ENCODE measurements at places on chromosomes 1 and 21.

DNA sequence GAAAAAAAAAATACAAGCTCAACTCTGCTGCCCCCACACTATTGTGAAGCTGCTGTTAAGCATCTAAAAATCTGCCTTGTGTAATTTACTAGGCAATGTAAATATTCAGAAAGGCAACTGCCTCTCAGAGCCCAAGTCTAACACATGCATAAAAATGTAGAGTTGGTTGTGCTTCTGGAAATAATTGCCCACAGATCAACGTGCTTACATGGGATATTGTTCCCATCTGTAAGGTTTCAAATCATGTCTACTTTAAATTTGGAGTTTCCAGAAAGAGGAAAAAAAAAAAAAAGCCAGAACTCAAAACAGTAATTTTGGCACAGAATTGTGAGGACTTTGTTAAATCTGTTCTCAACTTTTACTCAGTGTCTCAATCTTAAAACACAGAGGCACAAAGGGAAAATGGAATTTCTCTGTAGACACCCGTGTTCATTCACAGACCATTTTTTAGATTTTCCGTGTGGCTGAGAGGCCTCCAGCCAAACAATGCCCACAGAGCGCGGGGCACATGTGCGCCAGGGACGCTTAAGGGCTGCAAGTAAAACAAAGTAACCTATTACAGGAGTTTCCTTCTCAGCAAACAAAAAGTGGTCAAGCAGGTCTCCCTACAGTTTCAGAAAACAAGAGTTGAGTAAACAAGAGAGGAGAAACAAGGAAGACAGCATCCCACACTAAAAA is 115.5 kb downstream of the RERE start:
- DNase-seq, result peak; percentile 46

DNA sequence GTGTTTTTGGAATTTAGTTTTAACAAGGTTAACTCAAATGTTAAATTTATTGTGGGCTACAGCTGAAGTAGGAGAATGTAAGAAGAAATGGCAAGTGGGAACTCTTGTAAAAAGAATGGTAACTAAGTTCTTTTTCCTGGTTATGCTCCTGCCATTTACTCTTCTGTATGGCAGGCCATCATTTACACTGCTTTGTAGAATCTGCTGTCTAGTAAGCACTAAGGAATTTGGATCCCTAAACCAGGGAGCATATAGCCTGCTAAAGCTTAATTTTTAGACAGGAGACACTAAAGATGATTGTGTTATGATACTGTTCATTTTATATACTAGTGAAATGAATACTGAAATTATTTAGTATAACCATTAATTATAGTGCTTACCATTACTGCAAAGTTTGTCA is 85.3 kb downstream of the CAMTA1 start:
- DNase-seq, result no peak

GRCh38 chr1:29527314-29528004 is 291.1 kb downstream of the PTPRU start:
- DNase-seq, result no peak

- DNase-seq, result no peak
These were observed 171.5 kb downstream of the ZNF281 start for GRCh38 chr1:200238311-200238710.

DNA sequence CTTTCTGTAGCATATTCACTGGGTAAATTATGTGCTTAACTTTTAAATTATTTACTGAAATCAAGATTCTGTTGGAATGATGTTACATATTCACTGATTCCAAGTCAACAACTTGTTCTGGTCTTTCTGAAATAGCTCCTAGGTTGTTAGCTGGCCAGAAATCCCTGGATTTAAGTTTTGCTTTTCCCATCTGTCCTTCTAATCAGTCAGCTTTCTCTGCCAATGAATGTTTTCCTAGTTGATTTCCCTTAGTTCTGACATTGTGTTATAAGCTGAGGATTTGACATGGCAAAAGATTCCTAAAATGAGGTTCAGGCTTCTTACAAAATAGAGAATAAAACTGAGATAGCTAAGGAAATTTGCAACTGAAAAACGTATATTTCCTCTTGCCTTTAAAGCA is 1479.6 kb downstream of the MRPL39 start:
- DNase-seq, result no peak

DNA sequence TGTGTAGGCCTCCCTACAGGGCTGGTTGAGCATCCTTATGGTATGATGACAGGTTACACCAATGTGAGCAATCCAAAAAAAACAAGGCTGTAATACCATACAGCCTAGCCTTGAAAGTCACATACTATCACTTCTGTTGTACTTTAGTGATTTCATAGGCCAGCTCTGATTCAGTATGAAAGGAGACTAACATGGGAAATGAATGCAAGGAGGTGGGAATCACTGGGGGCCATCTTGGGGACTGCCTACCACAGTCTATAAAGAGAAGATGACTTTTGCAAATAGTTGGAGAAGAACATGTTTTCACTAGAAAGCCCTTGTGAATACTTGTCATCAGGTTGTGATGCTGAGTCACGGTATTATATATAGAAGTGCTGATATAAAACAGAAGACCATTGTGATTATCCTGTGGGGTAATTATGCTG is 270.7 kb downstream of the S1PR1 start:
- DNase-seq, result no peak

DNA sequence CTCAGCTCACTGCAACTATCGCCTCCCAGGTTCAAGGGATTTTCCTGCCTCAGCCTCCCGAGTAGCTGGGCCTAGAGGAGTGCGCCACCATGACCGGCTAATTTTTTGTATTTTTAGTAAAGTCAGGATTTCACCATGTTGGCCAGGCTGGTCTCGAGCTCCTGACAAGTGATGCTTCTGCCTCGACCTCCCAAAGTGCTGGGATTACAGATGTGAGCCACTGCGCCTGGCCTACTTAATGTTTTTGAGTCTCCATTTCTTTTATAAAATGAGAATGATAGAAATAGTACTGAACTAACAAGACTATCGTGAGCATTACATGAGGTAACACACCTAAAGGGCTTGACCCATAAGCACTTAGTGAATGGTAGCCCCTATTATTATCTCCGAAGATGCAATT is 21.4 kb downstream of the NUAK2 start:
- DNase-seq, result no peak

GRCh38 chr1:82934074-82934473 is 1064.9 kb downstream of the TTLL7 start:
- DNase-seq, result no peak
